ENCODE measurements at places on chromosomes 1 and 21.
A peak's percentile ranks its signal among the peaks of the same experiment; 100 is the strongest.

GRCh38 chr1:85230305-85230977 is 29.0 kb downstream of the C1orf52 start:
- DNase-seq, result no peak

DNA sequence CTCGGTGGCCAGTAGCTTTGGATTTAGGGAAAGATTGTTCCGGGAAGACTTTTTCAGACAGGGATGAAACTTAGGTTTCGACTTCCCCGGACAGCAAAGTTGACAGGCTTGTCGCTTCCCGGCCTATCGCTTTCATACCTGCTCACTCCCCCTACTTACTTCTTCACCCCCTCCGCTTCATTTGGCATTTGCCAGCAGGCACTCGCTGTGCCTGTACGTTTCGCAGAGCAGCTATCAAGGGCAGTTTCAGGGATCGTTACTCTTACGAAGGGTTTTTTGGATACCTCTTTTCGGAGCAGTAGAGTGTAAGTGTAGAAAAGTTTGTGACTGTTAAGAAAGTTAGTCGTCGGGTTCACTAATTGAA is 393 bp downstream of the BLZF1 start:
- peak; percentile 20 for DNase-seq

GRCh38 chr1:31576743-31577455 is 584 bp downstream of the TINAGL1 start:
- no peak for DNase-seq

- no peak for DNase-seq
These were observed 93.4 kb downstream of the GDAP2 start for GRCh38 chr1:117836069-117836468.

GRCh38 chr1:50427086-50427817 is 4.0 kb upstream of the DMRTA2 start:
- DNase-seq, result no peak

- no peak for DNase-seq
These were observed 423.3 kb upstream of the ADGRL2 start for GRCh38 chr1:81377406-81377805.

DNA sequence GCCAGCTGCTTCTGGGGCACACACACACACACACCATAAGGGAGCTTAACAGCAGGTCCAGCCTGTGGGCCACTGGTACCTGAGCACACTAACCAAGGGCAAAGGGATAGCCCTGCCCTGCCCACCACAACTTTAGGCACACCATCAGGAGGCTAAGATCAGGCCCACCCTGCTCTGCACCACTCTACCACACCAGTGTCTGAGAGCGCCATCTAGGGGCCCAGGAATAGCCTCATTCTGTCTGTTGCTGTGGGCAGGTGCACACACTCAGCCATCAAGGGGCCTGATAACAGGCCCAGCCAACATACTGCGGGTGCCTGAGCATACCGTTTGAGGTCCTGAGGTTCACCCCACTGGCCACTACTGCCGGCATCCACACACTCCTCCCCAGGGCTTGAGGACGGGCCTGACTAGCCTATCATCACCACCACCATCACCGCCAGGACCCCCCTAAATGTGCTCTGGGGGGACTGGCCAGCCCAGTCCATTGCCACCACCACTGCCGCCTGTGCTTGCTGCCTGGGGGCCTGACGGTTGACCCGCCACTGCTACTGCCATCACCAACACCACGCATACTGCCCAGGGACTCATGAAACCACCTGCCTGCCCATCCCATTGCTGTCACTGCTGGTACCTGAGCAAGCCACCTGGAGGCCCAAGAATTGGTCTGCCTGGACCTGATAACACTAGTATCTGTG is 31.3 kb downstream of the NSL1 start:
- DNase-seq, result peak; percentile 50

All from CD4-positive, alpha-beta T cell treated with Interleukin-15 for 4 hours (primary cell).